ENCODE measurements at places on chromosomes 6 and 20.

DNA sequence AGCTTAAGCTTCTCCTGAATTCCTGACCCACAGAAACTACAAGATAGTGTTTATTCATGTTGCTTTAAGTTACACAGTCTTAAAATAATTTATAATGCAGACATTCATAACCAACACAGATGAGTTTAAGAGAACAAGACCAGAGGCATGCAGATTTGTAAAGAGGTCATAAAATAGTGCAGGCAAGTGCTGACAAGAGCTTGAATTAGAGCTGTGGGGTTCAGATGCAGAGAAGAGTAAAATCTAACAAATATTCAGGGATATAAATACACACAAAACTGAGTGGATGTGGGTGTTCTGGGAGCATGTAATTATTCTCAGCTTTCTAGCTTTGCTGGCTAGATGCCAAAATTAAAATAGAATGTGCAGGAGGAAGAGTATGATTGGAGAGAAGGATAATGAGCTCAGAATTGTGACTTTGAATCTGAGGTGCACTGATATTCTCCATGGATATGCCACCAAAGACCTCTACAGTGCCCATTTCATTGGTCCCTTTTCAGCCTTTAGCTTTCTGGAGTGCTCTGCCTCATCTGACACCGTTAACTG lies 291.9 kb upstream of the SGK1 start:
- no peak for DNase-seq

GRCh38 chr20:61510778-61511330 lies 258.8 kb downstream of the CDH4 start:
- DNase-seq, result peak; percentile 94

GRCh38 chr20:33401921-33402369 lies 626 bp upstream of the CDK5RAP1 start:
- DNase-seq, result no peak

GRCh38 chr20:63381781-63382431 lies 20.8 kb upstream of the CHRNA4 start:
- DNase-seq, result no peak

DNA sequence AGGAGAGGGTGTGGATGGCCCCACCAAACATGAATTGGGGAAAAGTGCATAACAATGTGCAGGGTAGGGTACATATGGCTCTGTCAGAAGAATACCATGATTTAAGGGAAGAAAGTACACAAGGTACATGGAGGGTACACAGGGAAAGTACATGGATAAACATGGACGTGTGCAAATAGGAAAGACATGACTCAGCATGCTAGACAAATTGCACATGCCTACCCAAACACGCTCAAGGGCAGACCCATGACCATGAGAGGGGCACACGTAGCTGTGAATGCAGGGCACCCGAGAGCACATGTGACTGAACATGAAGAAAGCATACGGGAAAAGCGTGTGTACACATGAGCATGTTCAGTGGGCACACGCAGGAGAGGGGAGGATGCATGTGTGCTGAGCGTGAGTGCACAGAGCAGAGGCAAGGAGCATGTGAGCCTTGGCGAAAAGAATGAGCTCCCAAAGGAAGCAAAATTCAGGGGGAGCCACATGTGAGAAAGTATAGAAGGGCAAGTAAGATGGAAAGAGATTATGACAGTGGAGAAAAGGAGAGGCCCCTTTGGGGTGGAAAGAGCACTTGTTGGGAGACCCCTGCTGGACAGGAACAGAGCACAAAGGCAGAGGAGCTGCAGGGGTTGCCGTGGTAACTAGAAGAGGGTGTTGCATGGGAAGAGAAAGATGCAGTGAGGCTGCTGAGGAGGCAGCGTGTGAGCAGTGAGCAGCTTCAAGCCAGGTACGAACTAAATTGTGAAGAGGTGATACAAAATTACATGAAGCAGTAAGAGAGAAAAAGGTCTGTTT lies 17.8 kb downstream of the OR2H2 start:
- peak; percentile 93 for DNase-seq

DNA sequence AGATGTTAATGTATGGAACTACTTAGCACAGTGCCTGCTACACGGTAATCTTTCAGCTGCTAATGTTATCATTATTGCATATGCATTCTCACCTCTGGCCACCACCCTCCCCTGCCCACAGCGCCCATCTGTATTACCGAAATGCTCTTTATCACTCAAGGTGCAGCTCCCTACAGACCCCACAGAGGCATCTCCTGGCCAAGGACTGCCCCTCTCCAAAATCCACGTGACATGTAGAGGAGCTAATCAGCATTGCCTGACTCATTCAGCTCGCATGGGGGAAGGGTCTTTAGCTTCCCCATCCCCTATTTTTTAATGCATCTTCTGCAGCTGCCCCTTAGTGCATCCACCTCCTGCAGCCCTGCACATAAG lies 41.8 kb downstream of the SLC22A23 start:
- DNase-seq, result peak; percentile 66

DNA sequence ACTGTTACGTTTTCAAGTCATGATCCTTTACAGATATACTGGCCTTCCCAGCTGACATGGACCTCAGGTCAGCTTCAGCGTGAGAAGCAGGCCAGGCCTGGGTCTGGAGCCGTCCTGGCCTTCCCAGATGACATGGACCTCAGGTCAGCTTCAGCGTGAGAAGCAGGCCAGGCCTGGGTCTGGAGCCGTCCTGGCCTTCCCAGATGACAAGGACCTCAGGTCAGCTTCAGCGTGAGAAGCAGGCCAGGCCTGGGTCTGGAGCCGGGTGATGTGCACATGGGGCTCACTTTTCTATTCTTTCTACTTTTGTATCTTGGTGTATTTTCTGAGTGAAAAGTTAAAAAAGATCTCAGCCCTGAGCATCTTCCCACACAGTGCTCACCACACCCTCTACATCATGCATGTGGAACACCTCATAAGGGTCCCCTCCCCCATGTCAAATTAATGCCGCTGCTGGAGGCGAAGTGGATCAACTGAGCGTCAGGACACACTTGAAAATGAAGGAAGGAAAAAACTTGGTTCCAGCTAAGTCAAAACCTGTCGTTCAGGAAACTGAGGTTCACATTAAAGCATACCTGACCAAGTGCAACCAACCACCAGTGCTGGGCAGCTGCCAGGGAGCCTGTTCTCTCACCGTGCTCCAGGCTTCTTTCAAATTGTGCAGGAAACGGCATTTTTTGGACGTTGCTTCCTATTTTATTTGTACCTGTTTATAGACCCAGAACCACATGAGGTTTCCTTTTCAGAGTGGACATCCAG lies 32.2 kb downstream of the KIF25 start:
- no peak for DNase-seq

- DNase-seq, result no peak
These were observed 33.9 kb downstream of the COL12A1 start for GRCh38 chr6:75171986-75172385.

GRCh38 chr6:11650711-11651110 lies 113.2 kb downstream of the TMEM170B start:
- DNase-seq, result peak; percentile 44

- DNase-seq, result peak; percentile 23
These were observed 277.5 kb upstream of the MAN1A1 start for GRCh38 chr6:119626884-119627619.

DNA sequence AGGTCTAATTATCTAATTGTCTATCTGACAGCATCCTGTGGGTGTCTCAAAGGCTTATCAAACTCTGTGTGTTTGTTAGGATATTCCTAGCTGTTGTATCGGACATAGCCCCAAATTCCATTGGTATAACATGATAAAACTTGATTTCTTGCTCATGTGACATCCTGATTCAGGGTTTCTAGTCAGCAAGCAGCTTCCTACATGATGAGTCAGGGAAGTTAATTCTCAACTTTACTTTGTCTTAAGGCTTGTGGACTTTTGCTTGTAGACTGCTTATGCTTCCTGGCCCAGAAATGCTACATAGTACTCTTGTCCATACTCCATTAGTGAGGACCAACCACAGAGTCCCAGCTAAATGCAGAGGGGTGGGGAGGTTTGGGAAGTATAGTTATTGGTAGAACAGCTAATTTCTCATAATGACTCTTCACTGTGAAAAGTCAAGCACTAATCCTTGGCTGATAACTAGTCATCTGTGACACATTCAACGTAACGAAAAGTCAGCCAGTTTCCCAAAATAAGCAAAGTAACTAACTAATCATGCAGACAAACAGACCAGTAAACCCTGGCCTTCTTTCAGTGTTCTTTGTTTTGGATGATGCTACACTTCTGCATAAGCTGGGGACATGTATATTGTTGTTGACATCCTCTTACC lies 25.8 kb downstream of the NKAIN2 start:
- peak; percentile 18 for DNase-seq

GRCh38 chr6:18492972-18493371 lies 105.8 kb downstream of the RNF144B start:
- no peak for DNase-seq

DNA sequence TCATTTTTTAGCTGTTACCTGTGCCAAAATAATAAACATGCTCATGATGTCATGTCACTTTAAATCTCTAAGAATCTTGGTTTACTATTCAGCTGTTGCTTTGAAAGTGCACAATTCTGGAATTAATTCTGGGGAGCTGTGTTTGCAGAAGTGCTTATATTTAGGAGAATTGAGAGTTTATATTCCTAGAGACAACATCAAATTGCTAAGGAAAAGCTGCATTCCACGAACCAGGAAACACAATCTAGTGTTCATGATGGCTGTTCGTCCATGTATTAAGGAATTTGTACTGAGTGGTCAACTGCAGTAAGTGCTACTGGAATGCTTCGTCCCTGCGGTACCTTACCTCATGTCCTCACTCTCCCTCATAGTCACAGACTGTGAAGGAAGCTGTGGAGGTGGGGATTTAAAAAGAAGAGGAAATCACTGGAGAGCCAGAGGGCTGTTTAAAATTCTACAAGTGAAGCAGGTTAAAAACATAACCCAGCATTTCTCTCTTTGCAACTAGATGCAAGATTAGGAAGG lies 161.0 kb downstream of the TRMT11 start:
- DNase-seq, result no peak

GRCh38 chr6:6218759-6219085 lies 101.7 kb downstream of the F13A1 start:
- DNase-seq, result peak; percentile 54

GRCh38 chr6:128696691-128697689 lies 176.6 kb upstream of the PTPRK start:
- DNase-seq, result peak; percentile 3

DNA sequence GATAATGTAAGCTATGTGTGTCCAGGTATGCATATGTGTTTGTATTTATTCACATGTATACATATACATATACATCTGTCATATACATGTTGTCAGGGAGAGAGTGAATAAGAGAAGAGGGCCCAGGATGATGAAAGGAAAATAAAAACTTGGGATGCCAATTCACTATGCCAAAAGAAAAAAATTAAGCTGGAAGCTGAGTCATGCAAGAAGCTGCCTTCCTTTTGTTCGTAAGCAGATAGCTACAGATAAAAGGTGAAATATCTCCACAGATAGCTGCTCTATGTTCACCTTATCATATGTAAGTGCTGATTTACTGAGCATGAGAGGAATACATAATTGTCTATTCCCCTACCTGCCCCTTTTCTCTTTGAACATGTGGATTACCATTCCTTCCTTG lies 579.9 kb downstream of the EPM2A start:
- peak; percentile 15 for DNase-seq

DNA sequence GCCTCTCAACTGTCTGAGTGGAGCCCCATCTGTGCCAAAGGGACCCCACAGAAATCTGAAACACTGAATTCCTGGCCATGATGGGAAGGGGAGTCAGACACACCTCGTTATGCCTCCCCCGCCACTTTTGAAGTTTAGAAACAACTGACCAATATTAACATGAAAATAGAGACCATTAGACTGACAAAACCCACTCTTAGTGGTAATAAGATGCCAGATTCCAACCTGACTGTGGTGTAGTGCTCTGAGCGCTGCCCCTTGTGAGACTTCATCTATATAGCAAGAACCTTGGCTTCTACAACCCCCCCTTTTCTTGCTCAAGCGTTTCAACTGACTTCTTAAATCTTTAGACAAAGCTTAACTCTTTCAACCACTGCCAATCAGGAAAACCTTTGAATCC lies 46.1 kb upstream of the UNC93A start:
- DNase-seq, result no peak
